RCC 7860 (cell line): ENCODE measurements at places on chromosomes 4 and X.

- no peak for DNase-seq
Measured at GRCh38 chr4:186757696-186758355, 34.2 kb upstream of the FAT1 start.

DNA sequence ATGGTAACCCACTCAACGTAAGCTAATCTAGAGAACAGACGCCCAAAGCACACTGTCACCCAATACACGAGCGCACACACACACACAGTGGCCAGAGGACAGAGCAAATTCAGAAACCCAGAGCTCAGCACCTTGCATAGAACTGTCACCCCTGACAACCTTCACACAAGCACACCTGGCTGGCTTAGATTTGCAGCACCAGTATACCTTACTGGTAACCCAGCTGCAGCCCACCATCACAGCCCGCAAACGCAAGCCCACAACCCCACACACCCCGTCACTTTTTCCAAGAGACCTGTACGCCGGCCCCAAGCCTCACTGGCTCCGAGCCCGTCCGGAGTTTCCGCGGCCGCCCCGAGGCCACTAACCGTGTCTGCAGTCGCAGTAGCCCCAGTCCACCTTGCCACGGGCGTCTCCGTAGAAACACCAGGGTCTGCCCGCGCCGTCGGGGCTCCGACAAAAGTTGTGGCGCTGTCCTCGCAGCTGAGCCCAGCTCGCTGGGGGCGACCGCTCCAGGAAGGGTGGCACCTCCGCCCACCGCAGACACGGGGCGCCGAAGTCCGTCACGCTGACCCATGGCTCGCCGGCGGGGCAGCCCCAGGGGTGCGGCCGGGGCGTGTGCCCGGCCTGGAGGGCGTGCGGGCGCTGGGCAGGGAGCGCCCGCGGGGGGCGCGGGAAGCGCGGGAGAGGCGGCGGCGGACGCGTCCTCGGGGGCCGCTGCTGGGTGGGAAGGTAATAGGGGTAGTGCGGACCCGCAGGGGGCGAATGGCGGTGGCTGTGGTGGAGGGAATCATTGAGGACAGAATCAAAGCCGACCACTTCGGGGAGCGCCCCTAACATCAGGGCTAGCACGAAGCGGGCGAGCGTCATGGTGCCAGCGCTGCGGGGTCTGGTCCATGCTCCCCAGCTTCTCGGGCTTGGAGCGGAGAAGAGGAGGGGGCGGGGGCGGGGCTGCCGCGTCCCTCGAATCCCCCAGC lies 664 bp downstream of the PRSS12 start:
- DNase-seq: no peak

GRCh38 chr4:165009493-165010227 lies 22.1 kb upstream of the TRIM60 start:
- DNase-seq: no peak

DNA sequence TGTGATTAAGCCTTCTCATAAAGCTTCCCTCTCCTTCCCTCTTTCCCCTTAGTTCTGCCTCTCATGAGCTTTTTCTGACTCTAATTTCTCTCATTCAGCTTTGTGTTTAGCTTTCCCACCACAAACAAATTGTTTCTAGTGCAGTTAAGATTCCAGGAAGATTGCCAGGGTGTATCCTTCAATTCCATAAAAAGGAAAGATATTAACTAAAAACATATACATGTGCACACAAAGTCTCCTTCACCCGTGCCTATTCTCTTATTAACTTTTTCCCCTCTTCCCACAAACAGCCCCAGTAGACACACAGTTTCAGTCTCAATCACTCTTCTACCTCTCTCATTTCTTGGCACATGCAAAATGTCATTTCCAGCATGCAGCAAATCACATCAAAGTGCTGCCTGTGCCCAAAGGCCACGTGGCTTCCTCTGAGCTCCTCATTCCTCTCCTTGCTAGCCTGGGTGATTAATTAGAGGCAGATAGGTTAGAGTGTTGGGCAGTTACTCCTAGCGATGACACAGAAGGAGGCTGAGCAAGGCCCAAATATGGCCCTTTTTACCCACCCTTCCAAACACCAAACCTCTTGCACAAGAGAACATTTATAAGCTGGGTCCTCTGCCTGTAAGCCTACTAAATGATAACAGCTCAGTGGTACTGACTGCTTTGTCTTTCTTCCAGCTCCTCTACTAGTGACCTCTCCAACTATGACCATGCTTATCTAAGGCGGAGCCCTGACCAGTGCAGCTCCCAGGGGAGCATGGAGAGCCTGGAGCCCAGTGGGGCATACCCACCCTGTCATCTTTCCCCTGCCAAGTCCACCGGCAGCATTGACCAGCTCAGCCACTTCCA lies 159.6 kb downstream of the SOWAHB start:
- no peak for DNase-seq

DNA sequence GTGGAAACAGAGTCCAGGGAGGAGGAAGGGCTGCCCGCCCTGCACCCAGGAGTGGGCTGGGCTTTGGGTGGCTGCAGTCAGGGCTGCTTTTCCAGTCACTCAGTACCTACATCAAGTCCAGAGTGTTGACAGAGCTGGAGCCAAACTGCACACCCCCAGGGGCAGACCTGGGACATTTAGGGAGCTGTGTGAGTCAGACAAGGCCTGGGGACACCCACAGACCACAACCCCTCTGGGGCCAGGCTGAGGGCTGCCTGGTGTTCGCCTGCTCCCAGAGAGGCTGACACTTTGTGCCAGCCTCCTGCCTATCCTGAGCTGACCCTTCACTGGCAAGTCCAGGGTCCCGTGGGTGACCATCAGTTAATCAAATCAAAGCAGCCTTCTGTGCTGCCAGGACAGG lies 240.0 kb downstream of the BCOR start:
- no peak for DNase-seq

GRCh38 chr4:26787461-26788340 lies 72.9 kb upstream of the STIM2 start:
- peak; percentile 63 for DNase-seq

DNA sequence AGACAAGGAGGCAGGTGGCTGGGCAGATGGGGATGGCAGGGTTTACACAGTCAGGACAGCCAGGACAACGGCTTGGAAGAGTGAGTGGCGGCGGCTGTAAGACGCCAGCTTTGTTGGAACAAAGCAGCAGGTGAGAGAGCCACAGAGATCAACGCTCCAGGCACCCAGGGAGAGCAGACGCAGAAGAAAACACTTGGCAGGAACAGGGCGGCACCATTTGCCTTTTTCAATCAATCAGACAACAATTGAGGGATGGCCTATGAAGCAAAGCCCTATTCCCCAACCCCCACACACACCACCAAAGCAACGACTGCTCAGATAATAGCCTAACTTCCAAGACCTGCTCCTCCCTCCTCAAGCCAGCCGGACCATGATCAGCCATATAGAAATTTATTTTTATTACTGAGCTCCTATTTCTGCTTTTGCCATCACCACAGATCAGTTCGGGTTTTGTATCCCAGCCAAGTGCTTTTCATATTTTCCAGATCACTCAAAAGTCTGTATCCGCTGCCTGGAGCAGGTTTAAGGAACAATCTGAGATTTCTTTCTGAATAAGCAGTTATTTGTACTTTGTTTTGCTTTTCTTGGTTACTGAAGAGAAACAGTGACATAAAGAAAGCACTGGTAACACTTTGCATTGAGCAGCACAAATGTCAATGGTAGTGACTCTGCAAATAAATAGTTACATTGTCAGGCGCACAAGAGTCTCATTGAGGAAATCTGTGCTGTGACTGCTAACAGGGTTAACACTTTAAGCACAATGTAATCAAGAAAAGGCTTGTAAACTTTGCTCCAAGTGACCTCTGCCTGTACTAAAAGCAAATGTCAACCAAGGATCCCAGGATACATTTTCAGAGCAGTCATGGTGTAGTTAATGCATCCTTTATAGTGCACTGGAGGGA lies 81.8 kb upstream of the RBPJ start:
- no peak for DNase-seq

DNA sequence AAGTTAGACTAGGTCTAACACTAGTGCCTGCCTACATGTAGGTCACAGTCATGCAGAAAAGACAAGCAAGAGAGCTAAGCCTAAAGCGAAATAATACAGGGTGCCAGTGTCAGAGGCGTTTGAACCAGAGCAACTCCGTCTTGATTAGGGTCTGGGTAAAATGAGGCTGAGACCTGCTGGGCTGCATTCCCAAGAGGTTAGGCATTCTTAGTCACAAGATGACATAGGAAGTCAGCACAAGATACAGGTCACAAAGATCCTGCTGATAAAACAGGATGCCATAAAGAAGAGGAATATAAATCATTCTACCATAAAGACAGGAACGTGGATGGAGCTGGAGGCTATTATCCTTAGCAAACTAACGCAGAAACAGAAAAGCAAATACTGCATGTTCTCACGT lies 120.9 kb downstream of the BEND2 start:
- DNase-seq: no peak

DNA sequence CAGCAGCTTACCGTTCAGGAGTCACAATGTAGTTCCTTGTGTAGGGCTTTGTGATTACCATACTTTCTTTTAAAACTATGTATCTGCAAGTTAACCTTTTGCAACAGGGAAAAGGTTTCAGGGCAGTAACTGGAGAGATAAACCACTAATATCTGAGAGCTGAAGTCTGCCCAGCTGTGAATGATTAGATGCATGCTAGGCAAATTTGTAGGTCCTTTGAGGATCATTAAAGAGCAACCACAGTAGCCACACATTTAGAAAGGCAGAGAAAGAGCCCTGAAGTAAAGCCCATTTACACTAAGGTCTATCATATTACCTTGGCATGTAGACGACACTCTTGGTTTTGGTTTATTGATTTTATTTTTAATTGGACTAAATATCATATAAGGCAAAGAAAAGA lies 60.0 kb downstream of the ATP8A1 start:
- DNase-seq: no peak
